ENCODE measurements at places on chromosomes 6 and 20.

DNA sequence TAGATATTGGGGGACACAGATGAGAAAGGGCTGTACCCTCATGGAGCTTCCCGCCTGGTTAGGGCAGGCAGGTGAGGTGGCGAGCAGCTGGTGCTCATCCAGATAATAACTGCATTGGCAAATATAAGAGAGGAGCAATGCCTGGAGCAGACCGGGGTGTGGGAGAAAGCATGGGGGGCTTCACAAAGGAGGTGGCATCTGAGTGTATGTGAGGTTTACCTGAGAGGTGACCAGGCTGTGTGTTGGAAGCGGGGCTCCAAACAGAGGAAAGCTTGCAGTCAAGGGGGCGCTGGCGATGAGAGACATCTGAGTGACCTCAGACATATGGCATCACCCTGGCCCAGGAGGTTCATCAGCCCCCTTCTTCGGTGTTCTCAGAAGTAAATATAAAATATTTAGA is 72.1 kb upstream of the PMEPA1 start:
- DNase-seq, result no peak

GRCh38 chr6:75101896-75102295 is 104.0 kb downstream of the COL12A1 start:
- no peak for DNase-seq

DNA sequence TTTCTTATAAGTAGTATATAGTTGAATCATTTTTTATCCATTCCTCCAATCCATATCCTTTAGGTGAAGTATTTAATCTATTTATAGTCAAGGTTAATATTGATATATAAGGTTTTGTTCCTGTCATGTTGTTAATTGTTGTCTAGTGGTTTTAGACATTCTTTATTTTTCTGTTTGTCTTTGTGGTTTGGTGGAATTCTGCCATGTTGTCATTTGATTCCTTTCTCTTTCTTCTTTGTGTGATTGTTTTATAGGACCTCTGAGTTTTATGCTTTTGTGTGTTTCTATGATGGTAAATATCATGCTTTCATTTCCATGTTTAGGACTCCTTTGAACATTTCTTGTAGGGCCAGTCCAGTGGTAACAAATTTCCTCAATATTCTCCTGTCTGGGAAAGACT is 450.3 kb upstream of the BTBD3 start:
- no peak for DNase-seq

GRCh38 chr6:14375930-14376329 is 258.4 kb downstream of the CD83 start:
- DNase-seq, result no peak
